ENCODE measurements at places on chromosomes 13 and 19. TPM values are rescaled to one million over a fixed set of nuclear protein-coding genes. Genes with fewer than 3 reads are reported as not detected.

Gene ELSPBP1
- total RNA-seq = not detected

Gene ACP7
- not detected for total RNA-seq

Gene SLC27A5
- total RNA-seq = 6.8 TPM

Gene PCDH9
- 10.4 TPM for total RNA-seq

Gene COL4A2
- total RNA-seq = 1,647 TPM

Gene FGF21
- not detected for total RNA-seq

Gene DZIP1
- 49.2 TPM for total RNA-seq

Gene MEIOSIN
- not detected for total RNA-seq

Gene F2RL3
- not detected for total RNA-seq

Gene RABAC1
- 278 TPM for total RNA-seq

Gene ZNF30
- total RNA-seq = 4.0 TPM

Data from astrocyte (in vitro differentiated cells and primary cell).